NCI-H1105 treated with DMSO at 0.1 percent for 48 hours (cell line): ENCODE measurements at places on chromosomes 13 and 19.

GRCh38 chr19:28882818-28883217 is 330.1 kb downstream of the UQCRFS1 start:
- no peak for DNase-seq

DNA sequence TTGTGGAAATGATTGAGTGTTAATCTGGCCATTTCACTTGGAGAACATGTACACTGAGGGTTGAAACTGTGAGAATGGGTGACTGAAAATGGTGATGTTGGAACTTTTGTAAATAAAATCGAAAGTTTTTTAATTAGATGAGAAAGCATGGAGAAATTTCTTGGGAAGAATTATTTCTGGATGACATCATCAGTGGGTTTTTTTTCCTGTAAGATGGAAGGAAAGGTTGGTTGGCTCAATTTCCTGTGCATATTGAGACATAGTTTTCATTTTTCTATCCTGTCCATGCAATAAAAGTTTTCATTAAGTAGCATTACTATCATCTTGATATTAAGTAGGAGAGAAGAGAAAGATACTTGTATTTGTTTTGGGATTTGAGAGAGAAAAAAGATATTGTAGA is 120.6 kb upstream of the HTR2A start:
- DNase-seq: no peak

- DNase-seq: no peak
Measured at GRCh38 chr13:100454876-100455275, 133.7 kb downstream of the GGACT start.

- no peak for DNase-seq
Measured at GRCh38 chr13:99636306-99636705, 135.0 kb downstream of the TM9SF2 start.

DNA sequence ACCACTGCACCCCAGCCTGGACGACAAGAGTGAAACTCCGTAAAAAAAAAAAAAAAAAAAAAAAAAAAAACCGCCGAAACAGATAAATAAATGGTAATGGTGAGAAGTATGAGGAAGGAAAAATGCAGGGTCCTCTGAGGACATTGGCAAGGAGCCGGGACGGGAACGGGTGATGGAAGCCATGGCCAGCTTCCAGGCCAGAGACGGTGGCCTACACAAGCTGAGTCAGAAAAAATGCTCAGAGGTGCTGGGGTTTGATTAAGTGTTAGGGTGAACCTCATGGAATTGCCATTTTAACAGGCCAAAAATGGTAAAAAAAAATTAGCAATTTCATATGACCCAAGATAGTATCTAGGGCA is 866 bp upstream of the ZSWIM4 start:
- no peak for DNase-seq

DNA sequence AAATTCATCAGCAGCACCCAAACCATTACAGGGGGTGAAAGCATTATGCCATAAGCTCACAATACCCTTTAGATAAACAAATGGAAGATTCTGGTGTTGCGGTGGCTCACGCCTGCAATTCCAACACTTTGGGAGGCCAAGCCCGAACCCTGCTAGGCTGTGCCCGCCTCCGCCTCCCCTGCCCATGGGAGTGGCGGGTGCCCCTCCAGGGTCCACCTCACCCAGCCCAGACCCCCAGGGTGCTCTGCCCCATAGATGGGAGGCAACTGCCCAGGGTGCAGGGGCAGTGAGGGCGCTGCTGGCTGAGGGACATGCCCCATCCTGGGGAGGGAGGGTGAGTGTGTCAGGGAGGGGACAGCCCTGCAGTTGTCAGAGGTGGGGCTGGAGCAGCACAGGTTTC is 10.0 kb upstream of the SIGLECL1 start:
- no peak for DNase-seq

GRCh38 chr13:47004027-47004426 is 107.2 kb upstream of the HTR2A start:
- DNase-seq: peak; percentile 2

GRCh38 chr13:91622778-91623550 is 224.5 kb downstream of the GPC5 start:
- DNase-seq: no peak

- DNase-seq: no peak
Measured at GRCh38 chr13:31929031-31929770, 102.4 kb upstream of the FRY start.

GRCh38 chr13:53946500-53946899 is 917.9 kb downstream of the OLFM4 start:
- no peak for DNase-seq

- DNase-seq: no peak
Measured at GRCh38 chr13:46663206-46664037, 110.5 kb downstream of the LRCH1 start.

DNA sequence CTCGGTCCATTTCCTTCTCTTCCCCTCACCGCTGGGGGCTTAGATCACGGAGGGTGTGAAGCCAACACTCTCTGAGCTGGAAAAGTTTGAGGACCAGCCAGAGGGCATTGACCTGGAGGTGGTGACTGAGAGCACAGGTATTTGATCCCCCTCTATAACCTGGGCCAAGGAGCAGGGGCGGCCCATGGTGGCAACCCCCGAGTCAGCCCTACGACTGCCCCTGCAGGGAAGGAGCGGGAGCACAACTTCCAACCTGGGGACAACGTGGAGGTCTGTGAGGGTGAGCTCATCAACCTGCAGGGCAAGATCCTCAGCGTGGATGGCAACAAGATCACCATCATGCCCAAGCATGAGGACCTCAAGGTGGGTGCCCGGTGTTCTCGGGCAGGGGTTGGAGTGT is 11.6 kb upstream of the TIMM50 start:
- DNase-seq: no peak

DNA sequence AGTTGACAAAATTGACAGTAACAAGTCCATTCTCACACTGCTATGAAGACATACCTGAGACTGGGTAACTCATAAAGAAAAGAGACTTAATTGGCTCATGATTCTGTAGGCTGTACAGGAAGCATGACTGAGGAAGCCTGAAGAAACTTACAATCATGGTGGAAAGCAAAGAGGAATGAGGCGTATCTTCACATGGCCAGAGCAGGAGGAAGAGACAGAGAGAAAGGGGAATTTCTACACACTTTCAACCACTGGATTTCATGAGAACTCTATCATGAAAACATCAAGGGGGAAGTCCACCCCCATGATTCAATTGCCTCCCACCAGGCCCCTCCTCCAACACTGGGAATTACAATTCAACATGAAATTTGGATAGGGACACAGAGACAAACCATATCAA is 758.4 kb upstream of the SLITRK1 start:
- DNase-seq: no peak

DNA sequence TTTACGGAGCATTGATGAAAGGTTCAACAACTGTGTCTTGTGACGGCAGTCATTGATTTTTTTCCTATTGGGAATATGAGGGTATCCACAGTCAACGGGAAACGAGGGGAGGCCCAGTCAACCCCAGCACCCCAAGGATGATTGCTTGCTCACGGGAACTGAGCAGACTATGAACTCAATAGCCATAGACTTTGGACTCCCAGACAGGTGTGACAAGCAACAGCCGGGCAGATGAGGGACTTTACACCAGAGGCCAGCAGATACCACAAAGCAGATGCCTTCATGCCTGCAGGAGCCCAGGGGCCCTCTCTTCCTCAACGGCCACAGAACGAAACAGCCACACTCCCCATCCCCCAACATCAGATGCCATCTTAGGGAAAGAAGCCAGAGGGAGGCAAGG is 80.3 kb upstream of the FLT1 start:
- DNase-seq: no peak

DNA sequence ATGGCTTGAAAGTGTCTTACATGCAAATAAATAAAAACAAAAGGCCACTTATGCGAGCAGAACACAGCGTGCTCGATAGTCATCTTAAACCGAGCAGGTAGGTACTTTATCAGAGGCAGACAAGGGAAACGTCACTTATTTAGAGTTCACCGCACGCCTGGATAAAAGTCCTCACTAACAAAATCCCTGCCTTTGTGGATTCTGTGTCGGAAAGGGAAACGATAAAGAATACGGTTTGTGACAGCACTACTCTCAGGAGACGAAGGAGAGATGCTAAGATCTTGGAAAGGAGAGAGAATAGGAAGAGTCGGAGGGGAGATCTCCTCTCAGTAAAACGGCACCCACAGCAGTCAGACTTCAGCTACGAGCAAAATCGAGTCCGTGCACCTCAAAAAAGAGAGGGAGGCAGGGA is 581 bp downstream of the RCBTB1 start:
- peak; percentile 26 for DNase-seq

DNA sequence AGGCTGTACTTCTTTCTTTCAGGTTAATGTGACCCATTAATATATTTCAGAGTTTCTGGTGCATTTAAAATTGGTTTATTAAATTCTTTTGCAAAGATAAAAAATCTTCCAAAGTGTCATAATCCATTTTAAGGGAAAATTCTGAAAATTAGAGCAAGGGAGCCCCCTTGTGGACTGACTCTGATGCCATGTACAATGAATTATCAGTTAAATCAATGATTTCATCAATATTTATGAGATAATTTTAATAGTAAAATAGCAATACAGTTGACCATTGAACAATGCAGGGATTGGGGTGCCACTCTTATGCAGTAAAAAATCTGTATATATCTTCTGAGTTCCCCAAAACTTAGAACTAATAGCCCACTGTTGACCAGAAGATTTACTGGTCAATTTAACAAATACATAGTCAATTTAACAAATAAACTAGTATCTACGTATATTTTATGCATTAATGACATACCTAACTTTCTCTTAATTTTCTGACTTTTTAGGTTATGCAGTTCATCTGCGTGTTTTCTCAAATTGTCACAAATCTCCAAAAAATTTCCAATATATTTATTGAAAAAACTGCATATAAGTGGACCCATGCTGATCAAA is 479.1 kb upstream of the MIR17HG start:
- no peak for DNase-seq

- DNase-seq: no peak
Measured at GRCh38 chr19:5837761-5838352, 1.6 kb downstream of the FUT6 start.

GRCh38 chr19:30674656-30675055 is 302.5 kb downstream of the ZNF536 start:
- no peak for DNase-seq

GRCh38 chr19:28504727-28505126 is 708.2 kb downstream of the UQCRFS1 start:
- no peak for DNase-seq

GRCh38 chr19:1856698-1857603 is 6.4 kb downstream of the KLF16 start:
- DNase-seq: no peak

- DNase-seq: no peak
Measured at GRCh38 chr13:60090574-60090973, 73.2 kb downstream of the DIAPH3 start.

DNA sequence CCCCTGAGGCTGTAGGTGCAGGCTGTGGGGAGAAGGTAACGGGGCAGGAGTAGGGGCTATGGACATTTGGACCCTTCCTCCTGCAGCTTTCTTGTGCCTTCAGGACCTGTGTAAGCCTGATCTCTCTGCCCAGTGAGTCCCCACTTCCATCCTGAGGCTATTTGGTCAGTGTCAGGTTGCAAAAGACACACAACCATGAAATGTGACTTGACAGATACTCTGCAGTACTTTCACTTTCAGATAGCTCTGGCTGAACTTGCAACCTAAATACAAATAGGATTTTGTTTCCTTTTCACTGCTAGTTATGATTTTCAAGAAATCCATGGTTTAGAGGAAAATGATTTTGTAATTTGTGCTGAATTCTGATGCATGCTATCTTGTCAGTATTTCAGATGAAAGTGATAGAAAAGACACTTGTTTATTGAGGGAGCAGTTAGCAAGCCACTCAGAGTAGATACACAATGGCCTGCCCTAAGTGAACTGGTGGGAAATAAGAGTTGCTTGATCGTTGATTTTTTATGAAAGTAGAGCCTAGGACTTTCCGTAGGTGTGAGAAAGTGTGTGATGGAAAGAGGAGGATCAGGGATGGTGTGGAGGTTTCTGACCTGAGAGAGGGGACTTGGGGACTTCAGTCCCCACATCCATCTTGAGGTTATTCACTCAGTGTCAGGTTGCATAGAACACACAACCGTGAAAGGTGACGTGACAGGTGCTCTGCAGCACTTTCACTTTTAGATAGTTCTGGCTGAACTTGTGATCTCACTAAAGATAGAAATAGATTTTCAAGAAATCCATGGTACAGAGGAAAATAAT is 18.1 kb upstream of the EID2 start:
- DNase-seq: no peak

- no peak for DNase-seq
Measured at GRCh38 chr13:34208336-34208735, 390.4 kb downstream of the RFC3 start.

GRCh38 chr13:91372911-91373310 is 25.4 kb downstream of the MIR17HG start:
- DNase-seq: no peak

GRCh38 chr13:60583911-60584753 is 187.1 kb downstream of the TDRD3 start:
- no peak for DNase-seq

DNA sequence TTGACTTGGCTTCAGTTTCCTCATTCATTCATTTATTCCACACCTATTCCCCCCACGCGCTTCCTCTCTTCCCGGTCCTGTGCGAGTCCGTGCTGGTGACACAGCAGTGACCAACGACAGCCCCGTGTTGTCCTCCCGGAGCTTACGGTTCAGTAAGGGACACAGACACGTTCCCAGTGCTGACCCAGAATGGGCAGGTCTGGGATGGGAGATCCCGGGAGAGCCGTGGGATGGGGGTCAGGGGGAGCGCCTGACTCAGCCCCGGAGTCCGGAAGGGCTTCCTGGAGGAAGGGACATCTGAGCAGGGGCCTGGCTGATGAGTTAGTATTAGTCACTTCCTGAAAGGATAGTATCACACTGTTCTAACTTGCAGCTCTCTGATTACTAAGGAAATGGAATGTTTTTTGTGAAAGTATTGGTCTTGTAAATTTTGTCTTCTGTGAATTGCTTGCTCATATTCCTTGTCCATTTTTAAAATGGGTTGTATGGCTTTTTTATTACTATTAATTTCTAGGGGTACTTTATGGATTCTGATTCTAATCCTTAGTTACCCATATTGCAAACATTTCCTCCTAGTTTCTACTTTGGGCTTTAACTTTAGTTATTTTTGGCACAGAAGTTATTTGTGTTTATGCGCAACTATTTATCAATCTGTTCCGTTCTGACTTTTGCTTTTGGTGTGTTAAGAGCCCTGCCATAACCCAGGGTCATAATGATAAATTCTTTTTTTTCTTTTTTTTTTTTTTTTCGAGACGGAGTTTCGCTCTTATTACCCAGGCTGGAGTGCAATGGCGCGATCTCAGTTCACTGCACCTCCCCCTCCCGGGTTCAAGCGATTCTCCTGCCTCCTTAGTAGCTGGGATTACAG is 708 bp upstream of the ERCC1 start:
- peak; percentile 29 for DNase-seq

DNA sequence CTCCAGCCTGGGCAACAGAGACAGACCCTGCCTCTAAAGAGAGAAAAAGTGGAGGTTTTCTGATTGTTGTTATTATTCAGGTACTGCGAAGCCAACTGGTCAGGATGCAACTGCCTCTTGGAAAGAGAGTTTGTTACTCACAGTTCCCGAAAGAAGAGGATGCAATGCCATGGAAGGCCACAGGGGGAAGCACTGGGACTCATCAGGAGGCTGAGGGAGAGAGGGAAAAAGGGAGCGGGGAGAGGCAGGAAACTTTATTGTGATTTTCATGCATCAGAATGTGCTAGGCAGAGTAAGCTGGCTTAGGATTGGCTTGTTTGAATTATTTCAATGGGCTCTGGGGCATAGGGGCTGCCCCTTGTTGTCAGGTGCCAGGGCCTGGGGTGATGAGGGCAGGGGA is 27.6 kb downstream of the MYO9B start:
- no peak for DNase-seq
